Caki2 (cell line): ENCODE measurements at places on chromosomes 4 and X.

GRCh38 chrX:38923451-38923969 lies 122.3 kb downstream of the MID1IP1 start:
- no peak for DNase-seq

DNA sequence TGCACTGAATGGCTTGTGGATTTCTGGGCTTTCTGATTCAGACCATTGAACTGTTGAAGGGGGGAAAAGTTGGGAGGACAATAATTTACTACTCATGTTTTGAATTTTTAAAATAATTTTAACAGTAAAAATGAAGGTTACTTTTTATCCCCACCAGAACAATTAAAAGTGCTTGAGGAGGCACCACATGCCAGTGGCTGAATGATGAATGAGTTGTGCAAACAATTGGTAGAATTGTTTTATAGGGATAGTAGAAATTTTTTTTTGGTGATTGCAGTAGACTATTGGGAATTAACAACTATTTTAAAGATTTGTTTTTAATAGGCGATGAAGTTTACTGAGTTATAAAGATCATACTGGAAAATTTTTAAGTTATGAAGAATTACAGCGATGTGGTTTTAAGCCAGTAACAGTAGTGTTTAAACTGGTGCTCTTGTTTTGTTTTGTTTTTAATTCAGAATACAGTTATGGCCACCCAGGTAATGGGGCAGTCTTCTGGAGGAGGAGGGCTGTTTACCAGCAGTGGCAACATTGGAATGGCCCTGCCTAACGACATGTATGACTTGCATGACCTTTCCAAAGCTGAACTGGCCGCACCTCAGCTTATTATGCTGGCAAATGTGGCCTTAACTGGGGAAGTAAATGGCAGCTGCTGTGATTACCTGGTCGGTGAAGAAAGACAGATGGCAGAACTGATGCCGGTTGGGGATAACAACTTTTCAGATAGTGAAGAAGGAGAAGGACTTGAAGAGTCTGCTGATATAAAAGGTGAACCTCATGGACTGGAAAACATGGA lies 2.7 kb downstream of the REST start:
- no peak for DNase-seq

DNA sequence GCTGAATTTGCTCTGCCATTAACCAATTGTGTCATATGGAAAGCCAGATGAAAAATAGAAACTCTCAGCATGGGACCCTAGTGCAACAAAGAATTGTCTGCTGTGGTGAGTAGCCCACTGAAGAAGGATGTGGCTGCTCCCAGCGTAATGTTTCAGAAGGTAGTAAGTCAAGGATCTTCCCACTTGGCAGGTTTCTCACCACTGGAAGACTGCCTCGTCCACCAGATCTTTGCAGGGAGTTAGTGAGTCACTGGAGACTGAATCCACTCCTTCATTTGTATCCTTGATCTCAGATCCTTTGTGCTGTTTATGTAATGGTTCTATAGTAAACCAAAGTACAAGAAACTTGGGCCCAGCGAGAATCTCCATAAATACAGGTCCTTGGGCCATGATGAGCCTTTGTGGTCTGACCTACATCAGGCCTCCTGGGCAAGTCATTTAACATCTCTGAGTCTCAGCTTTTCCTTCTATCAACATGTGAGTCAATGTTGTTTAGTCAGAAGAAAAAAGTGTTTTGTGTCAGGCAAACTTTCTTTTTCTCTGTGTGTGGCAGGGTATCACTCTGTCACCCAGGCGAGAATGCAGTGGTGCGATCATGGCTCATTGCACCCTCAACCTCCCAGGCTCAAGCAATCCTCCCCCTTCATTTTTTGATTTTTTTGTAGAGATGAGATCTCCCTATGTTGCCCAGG lies 78.0 kb upstream of the CCDC160 start:
- no peak for DNase-seq

DNA sequence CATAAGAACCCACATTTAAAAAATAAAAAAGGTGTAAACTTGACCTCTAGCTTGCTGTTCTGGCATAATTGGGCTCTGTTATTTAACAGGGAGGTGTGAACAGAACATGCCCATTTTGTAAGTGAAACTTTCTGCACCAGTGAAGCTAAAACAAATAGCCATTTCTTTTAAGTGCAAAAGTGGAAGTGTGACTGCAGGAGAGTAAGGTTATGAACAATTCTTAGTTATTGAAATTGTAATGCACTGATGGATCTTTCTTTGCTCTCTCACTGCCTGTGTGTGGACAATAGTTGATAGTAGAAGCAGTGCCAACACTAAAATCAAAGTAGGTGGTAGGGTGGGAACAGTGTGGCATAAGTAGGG lies 12.6 kb downstream of the P2RY10 start:
- no peak for DNase-seq

DNA sequence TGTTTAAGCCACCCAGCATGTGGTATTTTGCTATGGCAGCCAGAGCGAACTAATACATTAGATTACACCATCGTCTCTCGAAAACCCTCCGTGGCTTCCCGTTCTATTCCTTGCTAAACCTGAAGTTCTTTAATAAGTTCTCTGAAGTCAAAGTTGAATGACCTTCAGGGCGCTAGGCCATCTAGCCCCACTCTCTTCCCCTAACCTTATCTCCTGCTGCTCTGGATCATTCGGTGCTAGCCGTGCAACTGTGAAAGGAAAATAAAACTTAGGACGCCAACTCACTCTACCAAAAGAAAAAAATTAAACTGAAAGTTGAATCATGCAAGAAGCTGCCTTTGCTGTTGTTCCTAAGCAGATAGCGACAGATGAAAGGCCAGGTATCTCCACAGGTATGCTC lies 40.0 kb downstream of the CHRNA9 start:
- DNase-seq: no peak

DNA sequence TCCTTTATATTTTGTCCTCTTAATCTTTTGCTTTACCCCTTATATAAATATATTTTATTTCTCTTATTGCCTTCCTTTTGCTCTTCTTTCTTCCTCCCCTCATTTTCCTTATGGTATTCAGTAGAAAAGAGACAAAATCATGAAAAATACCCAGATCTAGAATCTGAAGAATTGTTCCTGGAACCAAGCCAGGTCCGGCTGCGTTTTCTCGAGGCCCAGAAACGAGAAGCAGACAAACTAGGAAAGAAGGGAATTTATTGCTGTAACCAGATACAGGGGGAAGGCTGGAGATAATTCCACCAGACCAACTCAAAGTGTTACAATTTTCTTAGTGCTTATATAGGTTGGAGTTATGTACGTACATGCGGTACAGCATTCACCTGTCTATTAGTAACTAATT lies 328.7 kb downstream of the GABRG1 start:
- no peak for DNase-seq

GRCh38 chr4:17448689-17449088 lies 63.2 kb downstream of the QDPR start:
- DNase-seq: no peak

DNA sequence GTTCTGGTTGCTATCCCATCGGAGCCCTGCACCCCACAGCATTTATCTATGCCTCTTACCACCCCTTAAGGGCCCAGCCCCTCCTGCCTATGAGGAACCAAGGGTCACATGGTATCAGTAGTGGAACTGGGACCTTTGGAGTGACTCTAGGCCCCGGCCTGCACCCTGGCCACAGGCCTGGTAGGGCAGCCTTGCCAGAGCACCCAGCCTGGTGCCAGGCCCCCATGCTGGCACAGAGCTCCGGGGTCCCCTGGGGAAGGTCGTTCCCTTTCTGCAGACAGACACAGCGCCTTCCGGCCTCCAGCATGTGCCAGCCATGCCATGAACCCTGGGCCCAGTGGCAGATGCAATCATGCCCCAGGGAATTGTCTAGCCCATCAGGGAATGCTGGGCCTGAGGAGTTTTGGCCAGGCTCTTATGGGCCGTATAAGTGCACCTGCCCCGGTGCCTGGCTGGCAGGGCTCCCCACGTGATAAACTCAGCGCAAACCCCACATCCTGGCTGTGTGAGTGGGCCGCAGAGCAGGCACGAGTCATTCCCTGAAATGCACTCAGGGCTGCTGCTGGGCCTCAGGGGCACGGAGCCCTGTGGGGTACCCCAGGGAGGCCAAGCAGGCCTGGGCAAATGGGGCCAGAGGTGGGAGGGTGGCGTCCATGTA lies 19.8 kb upstream of the ADD1 start:
- DNase-seq: no peak

- no peak for DNase-seq
These were observed 3.1 kb upstream of the C4orf17 start for GRCh38 chr4:99507762-99508161.

DNA sequence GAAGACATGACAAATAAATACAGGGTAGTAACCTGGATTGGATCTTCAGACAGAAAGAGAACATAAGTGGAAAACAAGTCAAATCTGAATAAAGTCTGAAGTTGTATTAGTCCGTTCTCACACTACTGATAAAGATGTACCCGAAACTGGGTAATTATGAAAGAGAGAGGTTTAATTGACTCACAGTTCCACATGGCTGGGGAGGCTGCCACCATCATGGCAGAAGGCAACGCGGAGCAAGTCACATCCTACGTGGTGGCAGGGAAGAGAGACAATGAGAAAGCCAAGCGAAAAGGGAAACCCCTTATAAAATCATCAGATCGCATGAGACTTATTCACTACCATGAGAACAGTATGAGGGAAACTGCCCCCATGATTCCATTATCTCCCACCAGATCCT lies 82.8 kb downstream of the USP46 start:
- no peak for DNase-seq

DNA sequence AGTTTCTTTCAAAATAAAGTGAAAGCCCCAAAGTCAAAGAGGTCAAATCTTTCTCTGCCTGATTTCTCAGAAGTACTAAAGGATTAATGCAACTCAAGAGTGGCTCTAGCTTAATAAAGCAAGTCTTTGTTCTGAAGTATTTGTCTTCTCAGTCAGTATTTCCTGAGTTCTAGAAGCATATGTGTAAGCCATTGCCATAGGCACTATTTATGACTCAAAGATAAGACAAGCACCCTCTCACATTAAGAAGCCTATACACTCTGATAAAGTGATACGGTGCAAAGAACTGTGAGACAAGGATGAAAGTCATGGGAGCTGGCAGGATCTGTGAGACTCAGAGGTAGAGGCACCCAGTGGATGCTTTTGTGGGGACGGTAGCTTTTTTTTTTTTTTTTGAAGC lies 60.9 kb downstream of the AASDH start:
- DNase-seq: no peak

DNA sequence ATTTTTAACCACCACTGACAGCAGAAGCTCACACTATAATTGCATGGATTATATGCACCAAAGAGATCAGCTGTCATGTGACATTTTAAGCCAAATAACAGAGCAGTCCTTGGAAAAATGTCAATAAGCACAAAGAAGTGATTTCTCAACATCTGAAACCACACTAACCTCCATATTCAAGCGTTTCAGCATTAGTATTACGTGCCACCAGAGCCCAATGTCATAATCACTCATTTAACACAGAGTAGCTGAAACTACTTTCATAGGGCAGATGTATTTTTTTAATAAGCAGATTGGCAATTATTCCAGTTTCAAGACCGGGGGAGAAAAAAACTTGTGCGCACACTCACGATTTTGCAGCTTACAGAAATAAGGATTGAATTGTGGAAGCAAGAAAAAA lies 76.6 kb downstream of the SH3KBP1 start:
- DNase-seq: no peak

- DNase-seq: no peak
These were observed 322.4 kb upstream of the CPEB2 start for GRCh38 chr4:14679906-14680305.

DNA sequence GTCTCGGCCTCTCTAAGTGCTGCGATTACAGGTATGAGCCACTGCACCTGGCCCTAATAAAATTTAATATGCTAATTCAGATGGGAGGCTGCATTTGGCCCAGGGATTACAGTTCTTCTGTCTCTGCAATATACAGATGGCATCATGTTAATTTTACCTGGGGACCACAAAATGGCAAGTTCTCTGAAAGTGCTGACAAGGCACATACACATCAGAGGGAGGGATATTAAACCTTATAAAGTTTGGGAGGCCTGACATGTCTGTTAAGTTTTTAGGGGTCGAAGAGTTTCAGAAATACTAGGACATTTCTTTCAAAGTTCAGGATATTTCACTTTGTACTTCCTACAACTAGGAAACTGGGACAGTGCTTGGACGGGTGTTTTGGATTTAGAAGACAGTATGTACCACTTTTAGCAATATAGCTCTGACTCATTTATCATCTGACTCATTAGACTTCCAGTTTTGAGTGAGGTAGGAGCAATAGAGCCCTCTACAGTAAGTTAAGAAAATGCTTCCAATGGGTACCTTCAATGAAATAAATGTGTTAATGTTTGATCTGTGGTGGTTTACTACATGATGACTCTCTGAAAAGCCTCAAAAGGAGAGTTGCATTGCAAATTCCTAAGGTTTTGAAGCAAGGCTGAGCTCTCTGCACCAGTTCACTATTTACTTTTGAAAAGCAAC lies 981.0 kb upstream of the HS3ST1 start:
- DNase-seq: peak; percentile 70

GRCh38 chr4:97624204-97624603 lies 519.1 kb downstream of the STPG2 start:
- no peak for DNase-seq

DNA sequence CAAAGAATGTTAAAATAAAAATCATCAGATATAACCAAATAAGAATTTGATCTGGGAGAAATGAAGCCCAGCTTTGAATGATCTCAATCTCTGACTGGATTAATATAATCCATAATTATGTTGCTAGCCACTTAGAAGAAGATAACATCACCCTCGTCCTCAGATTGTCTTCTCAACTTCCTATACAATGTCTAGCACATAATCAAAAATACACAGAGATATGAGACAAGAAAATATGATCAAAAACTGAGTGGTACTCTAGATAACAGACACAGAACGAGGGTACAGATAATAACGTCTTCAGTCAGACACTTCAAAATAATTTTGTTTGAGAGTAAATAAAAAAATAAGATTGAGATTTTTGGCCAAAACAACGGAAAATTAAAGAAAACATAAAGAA lies 47.1 kb downstream of the EVC2 start:
- DNase-seq: no peak

DNA sequence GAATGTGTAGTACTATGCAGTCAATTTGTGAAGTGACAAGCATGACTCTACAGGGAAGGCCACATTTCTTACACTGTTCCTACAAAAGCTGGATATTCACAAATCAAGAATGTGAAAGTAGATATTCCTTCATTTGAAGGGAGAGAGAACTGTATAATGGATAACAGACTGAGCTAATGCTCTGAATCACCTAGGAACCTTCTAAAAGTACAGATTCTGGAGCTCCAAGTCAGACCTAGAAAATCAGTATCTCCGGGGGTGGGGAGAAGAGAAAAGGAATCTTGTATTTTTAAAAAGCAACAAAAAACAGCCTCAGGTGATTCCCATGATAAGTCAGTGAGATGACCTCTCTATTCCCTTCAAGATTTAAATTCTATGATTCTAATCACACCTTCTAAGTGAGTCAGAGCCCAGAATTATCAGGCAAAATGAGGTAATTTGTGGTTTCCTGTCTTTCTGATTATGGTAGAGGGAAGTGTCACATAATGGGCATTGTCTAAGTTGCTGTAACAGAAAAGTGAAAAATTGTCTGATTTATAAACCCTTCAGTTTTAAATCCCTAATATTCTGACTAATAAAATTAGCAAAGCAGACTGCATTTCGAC lies 80.9 kb downstream of the IL21 start:
- DNase-seq: no peak

- DNase-seq: no peak
These were observed 46.8 kb downstream of the PDGFC start for GRCh38 chr4:156924774-156925315.
